Cardiac ventricle fibroblast (primary cell): ENCODE measurements at places on chromosomes 12 and 14. TPM values are rescaled to one million over a fixed set of nuclear protein-coding genes. Genes with fewer than 3 reads are reported as not detected.

The C12orf42 gene
- total RNA-seq = not detected in 2 replicates

The MYO1H gene
- not detected in 2 replicates for total RNA-seq

The C1QL4 gene
- not detected in 2 replicates for total RNA-seq

The CLEC4C gene
- not detected in 2 replicates for total RNA-seq

The GDF3 gene
- total RNA-seq = not detected in 2 replicates

The ORMDL2 gene
- total RNA-seq = 8.5 and 15.4 TPM in 2 replicates

The COCH gene
- 0.20 TPM in 1 of 2 replicates, not detected in the other for total RNA-seq

The GLT1D1 gene
- not detected in 2 replicates for total RNA-seq

The REP15 gene
- total RNA-seq = 0.75 and 1.2 TPM in 2 replicates

The KCNH5 gene
- total RNA-seq = not detected in 2 replicates

The KRT4 gene
- total RNA-seq = not detected in 2 replicates

The ING4 gene
- 39.3 TPM in 2 replicates for total RNA-seq

The HOXC6 gene
- total RNA-seq = not detected in 2 replicates

The C3AR1 gene
- 0.25 TPM in 1 of 2 replicates, not detected in the other for total RNA-seq

The SAMD15 gene
- total RNA-seq = 1.6 and 2.2 TPM in 2 replicates

The NEUROD4 gene
- total RNA-seq = not detected in 2 replicates

The OR4K13 gene
- total RNA-seq = not detected in 2 replicates

The TROAP gene
- total RNA-seq = 4.1 and 6.7 TPM in 2 replicates

The FOXG1 gene
- total RNA-seq = 0.05 TPM in 1 of 2 replicates, not detected in the other

The TDRD9 gene
- 0.31 and 1.2 TPM in 2 replicates for total RNA-seq

The FAM234B gene
- 5.3 and 7.6 TPM in 2 replicates for total RNA-seq

The TMEM30B gene
- 0.05 TPM in 1 of 2 replicates, not detected in the other for total RNA-seq

The CLEC4E gene
- total RNA-seq = not detected in 2 replicates

The NKX2-1 gene
- total RNA-seq = not detected in 2 replicates

The SLC10A1 gene
- not detected in 2 replicates for total RNA-seq

The HCAR2 gene
- total RNA-seq = not detected in 2 replicates

The TMEM117 gene
- 4.5 and 10.1 TPM in 2 replicates for total RNA-seq
